ENCODE measurements at places on chromosomes 12 and 14. TPM values are rescaled to one million over a fixed set of nuclear protein-coding genes. Genes with fewer than 3 reads are reported as not detected.

The CISTR gene
- polyA plus RNA-seq = 1.7 TPM

The NFATC4 gene
- polyA plus RNA-seq = 28.7 TPM

The GON7 gene
- polyA plus RNA-seq = 20.0 TPM

The GALNT9 gene
- not detected for polyA plus RNA-seq

The BCL11B gene
- not detected for polyA plus RNA-seq

The KCNA5 gene
- polyA plus RNA-seq = 2.3 TPM

The APOF gene
- not detected for polyA plus RNA-seq

The PRICKLE1 gene
- polyA plus RNA-seq = 2.9 TPM

GRCh38 chr14:90677484-90678050 is 138.7 kb downstream of the TTC7B start:
- DNase-seq = no peak

- DNase-seq = no peak
Measured at GRCh38 chr14:28461389-28461788, 305.2 kb upstream of the FOXG1 start.

DNA sequence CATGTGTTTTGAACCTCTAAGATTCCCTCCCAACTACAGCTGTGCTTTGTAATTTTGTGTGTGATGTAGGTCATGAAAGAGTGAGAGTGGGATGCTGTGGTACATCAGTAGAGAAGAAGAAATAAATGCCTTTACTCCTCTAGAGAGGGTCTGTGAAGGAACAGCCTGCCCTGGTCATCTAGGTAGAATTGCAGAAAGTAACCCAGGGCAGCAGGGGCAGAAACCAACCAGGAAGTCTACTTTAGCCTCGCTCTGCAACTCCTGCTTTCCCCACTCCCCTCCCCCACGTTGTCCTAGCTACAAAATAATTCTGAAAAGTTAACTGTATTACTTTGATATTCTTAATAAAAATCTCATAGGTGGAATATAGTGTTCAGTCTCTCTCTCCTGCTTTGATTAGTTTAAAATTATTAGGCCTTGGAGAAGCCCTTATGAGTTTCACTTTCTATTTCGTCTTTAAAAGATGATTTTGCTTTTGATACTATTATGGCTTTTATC is 7.5 kb downstream of the TBK1 start:
- DNase-seq = no peak

- no peak for DNase-seq
Measured at GRCh38 chr14:61491876-61492434, 170.6 kb downstream of the PRKCH start.

DNA sequence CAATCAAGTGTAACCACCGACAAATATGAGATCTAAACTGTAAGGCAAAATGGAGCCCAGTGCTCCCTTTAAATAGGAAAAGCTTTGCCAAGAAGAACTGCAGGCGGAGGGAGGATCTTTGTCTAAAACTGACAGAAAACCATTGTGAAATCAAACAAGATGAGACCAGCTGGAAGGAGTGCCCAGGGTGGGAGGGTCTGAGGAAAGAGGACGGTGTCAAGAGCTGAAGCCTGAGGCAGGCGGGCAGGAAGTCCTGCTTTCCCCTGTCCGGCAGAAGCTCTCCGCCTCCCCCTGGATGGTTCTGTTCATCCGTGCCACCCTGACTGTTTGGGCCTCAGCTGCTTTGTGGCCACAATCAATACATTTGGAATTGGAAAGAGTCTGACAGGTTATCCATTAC is 37.5 kb downstream of the CDC42BPB start:
- DNase-seq = no peak

- DNase-seq = no peak
Measured at GRCh38 chr14:91225025-91225424, 19.5 kb downstream of the GPR68 start.

GRCh38 chr12:22626406-22626805 is 1.4 kb downstream of the ETNK1 start:
- no peak for DNase-seq

DNA sequence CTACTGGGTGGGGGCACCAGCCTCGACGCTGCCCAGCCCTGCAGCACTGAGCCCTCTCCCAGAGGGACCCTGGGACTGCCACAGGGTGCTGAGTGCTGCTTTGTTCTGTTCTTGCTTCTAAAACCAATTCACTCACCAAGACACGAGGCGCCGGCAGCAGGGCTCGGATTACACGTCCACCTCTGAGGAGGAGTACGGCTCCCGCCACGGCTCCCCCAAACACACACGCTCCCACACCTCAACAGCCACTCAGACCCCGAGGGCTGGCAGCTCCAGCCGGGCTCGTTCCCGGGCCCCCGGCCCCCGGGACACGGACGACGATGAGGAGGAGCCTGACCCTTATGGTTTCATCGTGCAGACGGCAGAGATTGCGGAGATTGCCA is 24.3 kb downstream of the CEP170B start:
- no peak for DNase-seq

GRCh38 chr14:104984056-104984894 is 1.3 kb upstream of the CLBA1 start:
- no peak for DNase-seq

DNA sequence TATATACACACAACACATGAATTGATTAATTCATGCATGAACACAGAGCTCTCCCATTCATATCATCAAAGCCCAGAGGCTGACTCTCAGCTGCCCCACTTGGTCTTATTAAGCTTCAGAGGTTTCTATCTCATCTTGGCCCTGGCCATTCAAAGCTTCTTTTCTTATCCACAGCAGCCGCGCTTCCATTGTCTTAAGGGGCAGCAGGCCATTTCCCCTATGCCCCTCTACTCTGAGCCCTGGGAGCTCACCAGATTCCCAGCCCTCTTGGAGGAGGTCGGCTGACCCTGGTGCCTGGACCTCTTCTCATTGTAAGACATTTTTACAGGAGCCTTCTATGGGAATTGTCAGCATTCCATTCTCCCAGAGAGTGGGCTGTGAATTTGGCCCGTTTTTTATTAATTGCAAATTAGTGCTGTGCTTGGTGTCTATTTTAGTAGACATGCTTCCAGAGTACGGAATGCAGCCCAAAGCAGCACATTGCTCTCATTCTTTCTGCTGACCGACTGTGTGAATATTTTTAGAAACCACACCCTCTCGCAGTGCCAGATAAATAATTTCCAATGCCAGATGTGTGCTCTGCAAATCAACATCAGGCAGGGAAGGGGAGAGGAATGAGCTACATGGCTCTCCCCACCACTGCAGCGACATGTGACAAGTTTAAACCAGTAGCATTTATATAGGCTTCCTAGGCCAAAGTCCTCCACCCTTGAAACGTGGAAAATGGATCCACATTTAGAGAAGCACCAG is 58.5 kb downstream of the NUAK1 start:
- DNase-seq = no peak

DNA sequence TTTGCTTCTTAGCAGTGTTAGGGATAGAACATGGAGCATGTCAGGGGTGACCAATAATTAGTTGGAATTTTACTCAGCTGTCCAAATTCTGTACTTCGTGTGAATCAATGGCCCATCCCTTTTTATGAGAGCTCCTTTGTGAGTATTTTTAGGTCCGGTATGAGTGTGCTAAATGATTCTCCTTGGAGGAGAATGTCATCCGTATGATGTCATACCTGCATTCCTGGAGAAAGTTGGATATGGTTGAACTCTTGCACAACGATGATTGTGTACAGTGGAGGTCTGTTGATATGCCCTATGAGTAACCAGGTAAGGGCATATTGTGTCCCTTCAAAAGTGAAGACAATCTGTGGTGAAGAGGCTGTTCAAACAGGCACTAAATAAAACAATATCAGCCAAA is 400.8 kb downstream of the GXYLT1 start:
- DNase-seq = no peak

DNA sequence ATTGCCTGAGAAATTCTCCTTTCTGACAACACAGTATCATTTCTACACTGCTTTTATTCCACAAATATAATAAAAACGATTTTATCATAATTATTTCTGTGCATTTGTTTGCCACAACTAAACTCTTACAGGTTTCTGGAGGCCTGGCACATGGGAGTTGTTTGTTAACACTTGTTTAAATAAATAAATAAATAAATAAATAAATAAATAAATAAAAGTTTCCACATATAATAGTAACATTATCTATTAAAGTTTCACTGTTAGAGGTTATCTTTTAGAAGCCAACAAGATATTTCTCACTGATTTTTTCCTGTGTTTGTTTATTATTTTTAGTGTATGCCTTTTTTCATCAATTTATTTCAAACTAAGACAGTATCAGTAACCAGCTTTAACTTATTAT is 323.3 kb downstream of the FOXG1 start:
- DNase-seq = no peak

GRCh38 chr12:13179211-13180074 is 17.1 kb upstream of the EMP1 start:
- peak; percentile 46 for DNase-seq

DNA sequence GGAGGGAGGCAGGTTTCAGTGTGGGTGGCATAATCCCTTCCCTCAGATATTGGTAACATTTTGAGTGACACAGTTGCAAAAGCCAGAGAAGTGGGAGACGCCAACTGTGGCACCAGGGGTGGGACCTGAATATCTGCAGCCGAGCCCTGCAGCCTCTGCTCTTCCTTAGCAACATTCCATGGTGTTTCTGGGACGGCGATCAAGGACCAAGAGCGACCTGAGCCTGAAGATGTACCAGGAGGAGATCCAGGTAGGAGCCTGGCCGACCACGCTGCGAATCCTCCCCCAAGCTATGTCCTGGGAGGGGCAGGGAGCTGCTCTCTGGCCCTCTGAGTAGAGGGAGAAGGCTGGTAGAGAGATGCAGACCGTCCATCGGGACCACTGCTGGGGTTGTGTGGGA is 41.8 kb downstream of the SLC8B1 start:
- DNase-seq = no peak

DNA sequence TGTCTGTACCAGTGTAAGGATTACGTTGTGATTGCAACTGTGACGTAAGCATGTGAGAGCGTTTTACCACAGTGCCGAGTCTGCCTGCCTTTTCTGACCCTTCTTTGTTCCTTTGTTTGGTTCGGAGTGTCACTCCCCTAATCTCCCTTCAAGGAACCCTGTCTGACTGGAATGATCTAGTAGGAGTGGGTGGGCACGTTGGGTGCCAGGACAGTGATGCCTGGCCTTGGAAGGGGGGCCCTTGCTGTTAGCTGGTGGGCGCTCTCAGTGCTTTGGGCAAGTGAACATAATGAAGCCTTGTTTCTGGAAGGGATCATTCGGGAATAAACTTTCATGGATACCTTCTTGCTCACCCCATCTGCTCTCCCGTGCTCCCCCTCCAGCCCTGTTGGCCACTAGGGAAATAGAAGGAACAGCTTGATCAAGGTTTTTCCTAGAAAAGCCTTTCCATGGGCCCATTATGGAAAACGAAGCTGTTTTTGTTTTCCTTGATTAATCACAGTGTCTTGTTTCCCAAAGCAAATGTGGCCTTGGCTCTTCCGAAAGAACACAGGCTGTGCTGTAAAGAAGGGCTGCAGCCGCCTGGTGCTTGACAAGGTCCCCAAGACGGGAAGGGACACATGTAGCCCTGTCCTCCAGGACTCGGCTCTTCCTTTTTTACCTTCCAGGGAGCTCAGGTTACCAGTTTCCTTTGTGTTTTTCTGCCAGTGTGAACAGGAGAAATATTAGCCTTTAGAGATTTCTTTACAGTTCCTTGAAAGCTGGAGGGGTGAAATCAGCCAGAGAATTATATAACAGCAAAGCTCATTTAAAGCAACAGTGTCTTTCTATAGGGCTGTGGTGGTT is 215.5 kb downstream of the CRADD start:
- DNase-seq = no peak

DNA sequence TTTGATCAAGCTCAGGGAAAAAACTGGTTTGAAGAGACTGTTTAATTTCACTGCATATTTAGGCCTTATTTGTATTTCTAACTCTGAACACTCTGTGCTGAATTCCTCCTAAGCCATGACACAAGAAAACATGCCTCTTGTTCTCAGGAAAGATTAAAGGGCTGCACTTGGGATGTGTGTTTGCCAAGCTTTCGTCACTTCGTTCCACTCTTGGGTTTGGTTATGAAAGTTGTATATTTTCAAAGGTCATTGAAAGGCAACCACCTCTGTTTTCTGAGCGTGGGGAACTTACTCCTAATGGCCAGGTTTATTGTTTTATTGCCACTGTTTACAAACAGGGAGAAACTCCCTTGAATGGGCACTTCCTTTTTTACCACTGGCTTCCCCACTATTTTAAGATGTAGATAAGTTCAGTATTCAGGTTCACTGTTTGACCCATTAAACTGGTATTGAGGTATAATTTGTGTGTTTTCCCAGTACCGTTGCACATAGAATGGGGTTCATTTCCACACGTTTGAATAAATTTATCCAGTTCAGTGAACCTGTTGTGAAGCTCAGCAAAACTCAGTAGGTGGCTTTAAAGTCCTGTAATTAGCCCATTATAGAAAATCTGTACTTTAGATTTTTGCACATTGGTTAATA is 65.3 kb downstream of the NKX2-1 start:
- DNase-seq = no peak

- peak; percentile 36 for DNase-seq
Measured at GRCh38 chr14:78448164-78449094, 278.3 kb downstream of the NRXN3 start.

DNA sequence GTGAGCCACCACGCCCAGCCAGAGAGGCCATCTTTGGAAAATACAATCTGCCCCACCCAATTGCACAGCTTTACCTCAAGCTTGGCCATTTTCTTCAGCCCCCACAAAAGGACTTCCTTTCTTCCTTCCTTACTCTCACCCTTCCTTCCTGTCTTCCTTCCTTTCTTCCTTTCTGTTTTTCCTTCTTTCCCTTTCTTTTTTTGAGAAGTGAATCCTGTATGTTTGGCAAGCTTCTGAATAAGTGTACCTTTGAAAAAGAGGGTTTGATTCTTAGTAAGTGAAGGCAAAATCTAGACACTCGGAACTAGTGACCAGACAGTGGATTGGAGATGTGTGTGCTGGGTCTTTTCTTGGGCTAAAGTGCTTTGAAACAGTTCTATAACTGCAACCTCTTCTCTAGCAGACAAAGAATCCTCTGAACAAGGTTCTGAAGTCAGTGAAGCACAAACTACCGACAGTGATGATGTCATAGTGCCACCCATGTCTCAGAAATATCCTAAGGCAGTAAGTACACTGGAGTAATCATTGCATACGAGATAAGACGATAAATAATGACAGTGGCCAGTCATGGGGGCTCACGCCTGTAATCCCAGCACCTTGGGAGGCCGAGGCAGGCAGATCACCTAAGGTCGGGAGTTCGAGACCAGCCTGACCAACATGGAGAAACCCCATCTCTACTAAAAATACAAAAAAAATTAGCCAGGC is 49.5 kb downstream of the SUPT16H start:
- no peak for DNase-seq

GRCh38 chr12:29599381-29599780 is 101.9 kb upstream of the OVCH1 start:
- DNase-seq = peak; percentile 60

- no peak for DNase-seq
Measured at GRCh38 chr12:12791756-12792369, 6.4 kb downstream of the APOLD1 start.

GRCh38 chr12:9214534-9214933 is 6.3 kb upstream of the PZP start:
- DNase-seq = no peak

DNA sequence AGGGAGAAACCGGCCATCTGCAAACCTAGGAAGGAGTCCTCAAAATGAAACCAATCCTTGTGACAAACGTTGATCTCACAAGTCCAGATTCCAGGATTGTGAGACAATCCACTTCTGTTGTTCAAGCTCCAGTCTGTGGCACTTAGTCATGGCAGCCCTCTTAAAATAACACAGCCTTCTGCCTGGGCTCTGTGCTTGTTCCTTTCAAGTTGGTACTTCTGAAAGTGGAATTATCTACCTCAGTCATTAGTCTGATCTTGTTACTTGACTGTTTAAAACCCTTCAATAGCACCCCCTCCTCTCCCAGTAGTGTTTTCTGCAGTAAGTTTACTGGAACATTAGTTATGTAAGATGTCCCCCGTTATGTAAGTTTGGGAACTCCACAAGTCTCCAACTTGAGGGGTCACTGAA is 111.0 kb upstream of the HIF1A start:
- DNase-seq = no peak
